ENCODE measurements at places on chromosomes 4 and X. TPM values are rescaled to one million over a fixed set of nuclear protein-coding genes. Genes with fewer than 3 reads are reported as not detected.
A peak's percentile ranks its signal among the peaks of the same experiment; 100 is the strongest.

GRCh38 chrX:69546978-69547377, 42.9 kb downstream of the NALF2 start:
- no peak for DNase-seq

- no peak for DNase-seq
These were observed 32.3 kb upstream of the IRF2 start for GRCh38 chr4:184506527-184507121.

DNA sequence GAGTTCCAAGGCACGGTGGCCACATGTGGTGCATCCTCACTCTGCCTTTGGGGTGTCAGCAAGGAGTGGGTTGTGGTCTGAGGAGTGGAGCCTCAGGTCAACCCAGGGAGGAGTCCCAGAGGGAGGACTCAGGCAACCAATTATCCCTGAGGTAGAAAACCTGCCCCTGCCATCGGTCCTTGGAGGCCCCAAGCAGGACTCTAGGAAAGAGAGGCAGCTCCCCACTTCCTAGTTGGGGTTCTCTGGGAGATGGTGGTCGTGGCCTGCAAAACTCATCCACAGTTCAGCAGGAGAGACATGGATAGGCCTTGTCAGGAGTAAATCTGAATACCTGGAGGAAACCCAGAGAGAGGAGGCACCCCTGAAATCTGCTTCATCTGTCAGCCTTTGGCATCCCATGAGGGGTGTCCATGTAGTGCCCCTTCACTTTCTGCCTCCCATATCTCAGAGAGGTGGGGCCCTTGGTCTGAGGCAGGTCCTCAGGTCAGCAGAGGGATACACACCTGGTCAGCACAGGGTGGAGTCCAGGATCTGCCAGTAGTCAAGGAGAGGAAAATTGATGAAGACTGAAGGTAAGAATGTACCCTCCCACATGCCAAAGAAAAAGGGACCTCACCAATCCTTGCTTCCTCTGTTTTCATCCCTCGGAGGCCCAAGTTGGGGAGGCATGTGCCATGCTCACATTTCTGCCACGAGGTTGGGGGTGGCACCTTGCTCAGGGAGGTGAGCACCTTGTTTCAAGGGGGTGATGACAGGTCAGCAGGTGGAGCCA, 1.6 kb downstream of the MAGEA11 start:
- DNase-seq, result no peak

DNA sequence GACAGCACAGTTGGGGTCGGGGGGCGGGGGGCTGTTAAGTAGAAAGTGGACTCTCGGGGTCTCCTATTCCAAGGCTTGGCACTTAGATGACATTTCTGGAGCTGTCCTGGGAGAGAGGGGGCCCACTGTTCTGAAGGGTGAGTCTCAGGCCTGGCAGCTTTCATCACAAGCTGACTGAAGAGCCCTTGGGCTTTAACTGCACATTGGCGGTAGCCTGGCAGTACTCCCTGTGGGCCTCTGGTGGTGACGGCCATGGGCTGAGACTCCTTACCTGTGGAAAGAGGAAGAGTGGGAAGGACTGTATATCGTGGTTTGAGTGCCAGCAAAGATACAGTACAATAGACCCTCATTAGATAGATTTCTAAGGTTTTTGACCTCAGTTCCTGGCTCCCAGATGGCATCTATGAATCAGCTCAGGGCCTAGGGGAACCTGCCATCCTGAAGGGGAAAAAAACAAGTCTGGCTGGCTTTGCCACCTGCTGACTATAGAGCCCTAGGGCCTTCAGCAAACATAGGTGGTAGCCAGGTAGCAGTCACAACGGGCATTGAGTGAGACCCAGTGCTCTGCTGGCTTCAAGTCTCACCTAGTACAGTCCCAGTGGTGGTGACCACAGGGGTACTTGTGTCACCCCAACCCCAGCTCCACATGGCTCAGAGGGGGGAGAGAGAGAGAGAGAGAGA, 87.9 kb downstream of the ANKRD17 start:
- DNase-seq, result no peak

GRCh38 chrX:109372716-109373115, 109.2 kb downstream of the GUCY2F start:
- no peak for DNase-seq

DNA sequence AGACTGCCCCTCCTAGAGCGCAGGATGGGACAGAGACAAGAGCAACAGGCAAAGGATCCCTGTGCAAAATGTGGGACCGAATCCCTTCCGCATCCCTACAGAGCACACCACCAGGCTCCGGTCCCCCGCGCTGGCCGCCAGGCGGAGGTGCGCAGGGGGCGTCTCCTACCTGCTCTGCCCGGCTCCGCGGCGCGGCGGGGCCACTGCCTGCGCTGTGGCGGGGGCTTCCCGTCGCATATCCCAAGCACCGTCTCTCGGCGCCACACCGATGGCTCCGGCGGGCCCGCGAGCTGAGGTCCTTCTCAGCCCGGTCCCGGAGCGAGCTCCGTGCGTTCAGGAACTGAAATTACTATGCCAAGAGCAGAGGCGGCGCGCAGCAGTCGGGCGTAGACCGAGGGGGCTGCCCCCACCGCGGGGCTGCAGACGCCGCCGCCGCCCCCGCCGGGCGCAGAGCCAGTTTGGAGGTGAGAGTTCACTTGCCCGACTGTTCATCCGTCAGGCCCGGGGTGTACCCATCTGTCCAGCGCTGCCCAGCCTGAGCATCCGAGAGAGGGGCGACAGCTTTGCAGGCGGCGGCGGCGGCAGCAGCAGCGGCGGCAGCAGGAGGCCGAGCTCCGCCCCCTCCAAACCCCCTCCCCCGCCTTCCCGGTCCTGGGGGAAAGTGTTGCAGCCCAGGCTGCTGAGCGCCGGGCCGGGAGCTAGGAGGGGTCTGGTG, at the start of gene GPRIN3:
TSS of gene GPRIN3 (minus strand) at position 355 of the 715 bp plus-strand sequence. CDS start 57,690 bp downstream, outside the sequence.
- DNase-seq, result no peak

- no peak for DNase-seq
These were observed 343.6 kb upstream of the TACR3 start for GRCh38 chr4:104063341-104063740.

GRCh38 chrX:55486736-55487135, 2.9 kb downstream of the USP51 start:
- DNase-seq, result no peak

GRCh38 chrX:134718105-134718965, 60.1 kb upstream of the PLAC1 start:
- DNase-seq, result peak; percentile 13

Gene MGARP
- total RNA-seq, result not detected

Gene TCP11X2
- not detected for total RNA-seq

Gene CCKAR
- total RNA-seq, result 0.49 TPM

All from skin of body (tissue), 3 donors.